ENCODE measurements at places on chromosomes 7 and 10.

- DNase-seq: no peak
Observed at GRCh38 chr10:30987463-30987862, 44.2 kb downstream of the ZNF438 start.

DNA sequence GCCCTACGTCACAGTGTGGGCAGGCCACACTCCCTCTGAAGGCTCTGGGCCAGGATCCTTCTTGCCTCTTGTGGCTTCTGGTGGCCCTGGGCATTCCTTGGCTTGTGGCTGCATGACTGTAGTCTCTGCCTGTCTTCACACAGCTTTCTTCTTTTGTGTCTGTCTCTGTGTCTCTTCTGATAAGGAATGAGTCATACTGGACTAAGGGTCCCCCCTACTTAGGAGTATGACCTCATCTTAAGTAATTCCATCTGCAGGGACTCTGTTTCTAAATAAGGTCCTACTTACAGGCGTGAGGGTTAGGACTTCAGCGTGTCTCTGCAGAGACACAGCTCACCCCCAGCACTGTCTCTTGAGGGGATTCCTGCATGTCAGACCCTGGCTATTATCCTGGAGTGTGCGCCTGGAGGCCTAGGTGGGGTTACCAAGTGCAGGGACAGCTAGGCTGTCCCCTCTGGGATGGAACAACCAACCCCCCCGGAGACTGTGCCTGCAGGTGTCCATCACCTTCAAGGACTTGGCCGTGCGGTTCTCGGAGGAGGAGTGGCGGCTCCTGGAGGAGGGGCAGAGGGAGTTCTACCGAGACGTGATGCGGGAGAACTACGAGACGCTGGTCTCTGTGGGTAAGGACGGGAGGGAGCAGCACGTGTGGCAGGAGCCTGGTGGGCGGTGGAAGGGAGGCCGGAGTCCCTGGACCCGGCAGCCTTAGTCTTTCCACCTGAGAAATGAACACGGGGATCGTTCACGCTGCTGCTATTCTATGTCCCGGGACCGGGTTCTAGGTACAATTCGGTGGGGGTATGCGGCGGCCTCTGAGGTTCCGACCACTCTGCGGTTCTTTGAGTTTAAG, 54.1 kb downstream of the ZNF467 start:
- DNase-seq: no peak

DNA sequence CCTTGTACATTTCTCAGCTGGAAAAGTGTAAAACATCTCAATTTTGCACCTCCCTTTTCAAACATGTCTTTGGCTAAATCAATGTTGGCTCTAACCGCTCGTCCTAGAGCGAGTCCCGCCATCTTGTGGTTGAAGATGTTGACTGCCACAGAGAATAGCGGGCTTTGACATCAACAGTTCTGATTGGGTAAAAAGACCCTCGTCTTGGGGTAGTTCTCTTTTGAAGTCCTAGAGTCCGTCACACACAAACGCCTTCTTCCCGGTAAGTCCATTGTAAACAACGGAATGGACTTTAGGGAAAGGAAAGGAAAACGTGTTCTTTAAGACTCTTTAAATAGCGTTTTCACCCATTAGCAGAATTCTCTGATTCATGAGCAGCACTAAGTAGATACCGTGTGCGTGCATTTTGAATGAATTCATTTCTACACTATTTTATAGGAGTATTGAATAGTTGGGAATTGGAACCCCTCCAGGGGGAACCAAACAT, 452 bp upstream of the RPP30 start:
- DNase-seq: peak; percentile 61

DNA sequence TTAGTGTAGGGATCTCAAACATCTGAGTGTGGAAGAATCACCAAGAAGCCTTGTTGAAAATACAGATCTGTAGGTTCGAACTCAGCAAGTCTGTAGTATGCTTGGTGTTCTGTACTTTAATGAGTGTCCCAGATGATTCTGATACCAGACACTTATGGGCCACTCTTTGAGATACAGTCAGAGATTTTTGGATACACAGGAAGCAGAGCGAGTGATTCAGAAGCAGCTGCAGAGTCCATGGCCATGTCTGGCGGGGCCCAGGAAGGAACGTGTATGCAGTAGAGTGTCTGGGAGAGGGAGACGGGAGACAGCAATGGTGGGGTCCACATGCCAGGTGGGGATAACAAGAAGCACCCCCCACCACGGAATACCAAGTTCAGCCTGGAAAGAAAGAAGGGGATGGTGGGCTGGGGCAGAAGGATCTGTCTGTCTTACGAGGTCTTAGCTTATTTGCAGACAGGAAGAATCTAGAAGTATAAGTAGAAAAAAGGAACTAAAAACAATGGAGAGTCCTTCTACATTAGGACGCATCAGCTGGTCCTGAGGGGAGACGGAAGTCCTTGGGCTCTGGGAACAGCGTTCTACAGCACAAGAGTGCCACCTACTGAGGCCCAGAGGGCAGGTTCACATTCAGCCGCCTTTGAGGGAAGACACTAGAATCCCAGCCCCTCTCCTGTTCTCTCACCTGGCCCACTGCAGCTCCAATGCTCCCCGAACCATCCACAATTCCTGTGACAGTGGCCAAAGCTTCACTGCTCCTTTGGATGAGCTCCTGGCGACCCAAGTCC, 55.4 kb downstream of the SLC37A3 start:
- DNase-seq: no peak

GRCh38 chr10:100969187-100970075, at the start of gene SEMA4G:
SEMA4G (plus strand) TSS chr10:100969504; CDS start chr10:100972913, 3,409 bp downstream.
- no peak for DNase-seq

DNA sequence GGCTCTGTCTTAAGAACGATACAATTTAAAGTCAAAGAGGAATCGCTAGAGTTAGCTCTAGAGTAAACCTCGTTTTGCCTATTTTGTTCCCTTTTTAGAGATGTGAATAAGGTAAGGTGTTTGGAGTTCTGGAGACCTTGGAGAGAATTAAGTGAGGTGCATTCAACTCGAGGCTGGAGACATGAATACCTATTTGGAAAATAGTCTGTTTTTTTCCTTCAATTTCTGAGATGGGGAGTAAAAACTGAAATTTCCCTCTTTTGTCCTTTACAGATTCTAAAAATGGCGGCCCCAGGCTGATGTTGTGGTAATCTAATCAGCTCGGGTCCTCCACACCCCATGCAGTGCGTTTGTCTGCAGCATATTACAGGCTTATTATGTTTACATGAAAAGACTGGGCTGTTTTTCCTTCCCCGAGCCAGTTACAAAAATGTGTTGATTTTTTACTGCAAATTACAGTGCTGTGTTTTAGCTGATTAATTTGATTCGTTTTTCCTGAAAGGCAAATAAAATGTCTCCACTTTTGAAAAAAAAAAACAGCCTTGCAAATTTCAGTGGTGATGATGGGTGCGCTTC, 1.5 kb downstream of the KMT2E start:
- no peak for DNase-seq

DNA sequence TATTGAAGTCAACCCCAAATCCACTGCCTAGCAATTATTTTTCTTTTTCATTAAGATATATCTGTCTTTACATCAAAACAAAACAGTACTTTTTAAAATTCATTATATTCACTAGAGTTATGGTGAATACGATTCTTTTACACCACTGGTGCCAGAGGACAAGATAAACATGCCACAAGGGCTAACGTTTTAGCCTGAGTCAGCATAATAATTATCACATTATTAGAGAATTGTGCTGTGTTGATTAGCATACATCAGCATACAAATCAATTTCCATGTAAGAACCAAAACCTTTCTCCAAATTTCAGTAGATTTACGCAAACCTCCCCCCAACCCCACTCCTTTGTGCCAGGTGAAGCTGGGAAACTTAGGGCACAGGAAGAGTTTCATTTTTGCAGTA, 131.1 kb upstream of the TMEM106B start:
- no peak for DNase-seq

DNA sequence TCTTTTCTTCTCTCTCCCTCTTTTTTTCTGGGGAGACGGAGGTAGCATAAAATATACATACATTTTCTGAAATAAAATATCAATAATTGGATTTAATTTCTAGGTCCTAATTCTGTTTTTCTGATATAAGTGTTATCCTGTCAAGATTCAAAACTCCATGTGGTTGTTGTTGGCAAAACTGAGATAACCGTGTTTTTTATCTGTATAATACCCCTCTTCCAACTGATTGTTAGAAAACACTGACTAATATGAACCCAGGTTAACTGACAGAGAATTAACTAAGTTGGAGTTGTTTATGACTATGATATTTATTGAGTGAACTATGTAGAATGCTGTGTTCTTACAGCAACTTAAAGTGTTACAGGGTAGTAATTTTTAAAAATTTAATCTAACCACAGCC, 236.5 kb upstream of the KAT6B start:
- no peak for DNase-seq

DNA sequence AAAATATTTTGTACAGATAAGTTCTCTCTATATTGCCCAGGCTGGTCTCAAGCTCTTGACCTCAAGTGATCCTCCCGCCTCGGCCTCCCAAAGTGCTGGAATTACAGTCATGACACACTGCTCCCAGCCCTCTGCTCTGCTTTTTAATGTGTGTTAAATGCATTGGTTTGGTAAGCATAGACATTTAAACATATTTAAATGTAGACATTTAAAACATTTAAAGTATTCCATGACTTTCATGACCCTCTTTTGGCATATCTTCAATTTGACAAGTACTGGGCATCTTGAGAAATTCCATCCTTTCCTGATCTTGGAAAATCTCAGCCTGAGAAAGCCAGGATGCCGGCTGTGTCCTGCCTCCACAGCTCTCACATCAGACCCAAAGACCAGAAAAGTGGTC, 5.2 kb upstream of the SAR1A start:
- DNase-seq: no peak
